ENCODE measurements at places on chromosomes 13 and 19. TPM values are rescaled to one million over a fixed set of nuclear protein-coding genes. Genes with fewer than 3 reads are reported as not detected.

Gene ZNF626
- total RNA-seq: not detected

Gene ZNF177
- total RNA-seq: 0.69 TPM

Gene SHISA2
- not detected for total RNA-seq

Gene ERCC2
- 11.7 TPM for total RNA-seq

Gene HCN2
- total RNA-seq: 35.3 TPM

Gene DCT
- not detected for total RNA-seq

Gene ICAM3
- 9.2 TPM for total RNA-seq

Gene NXNL1
- total RNA-seq: not detected

Gene C19orf67
- not detected for total RNA-seq

Gene LILRB5
- total RNA-seq: 0.06 TPM

Gene TTYH1
- 0.27 TPM for total RNA-seq

Gene PSG1
- 0.27 TPM for total RNA-seq

Gene SIGLEC12
- not detected for total RNA-seq

Gene ANGPTL8
- total RNA-seq: not detected

Gene ZNF541
- not detected for total RNA-seq

Gene SIGLEC14
- total RNA-seq: 0.12 TPM
